ENCODE measurements at places on chromosomes 4 and X.

DNA sequence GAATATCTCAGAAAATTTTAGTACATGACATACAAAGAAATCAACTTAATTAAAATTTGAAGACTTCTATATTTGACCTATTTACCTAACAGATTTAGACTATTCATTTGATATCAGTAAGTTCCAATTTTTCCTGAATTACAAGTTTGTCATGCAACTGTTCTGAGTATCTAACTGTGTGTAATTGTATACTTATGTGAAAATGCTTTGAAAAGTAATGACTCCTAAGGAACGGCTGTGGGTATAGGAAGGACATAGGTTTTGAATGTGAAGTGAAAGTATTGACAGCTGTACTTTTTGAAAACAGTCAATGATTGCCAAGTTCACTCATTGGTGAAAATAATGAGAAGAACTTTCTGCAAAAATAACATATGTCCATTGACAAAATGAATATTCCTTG lies 2.9 kb downstream of the GRIA2 start:
- no peak for DNase-seq

DNA sequence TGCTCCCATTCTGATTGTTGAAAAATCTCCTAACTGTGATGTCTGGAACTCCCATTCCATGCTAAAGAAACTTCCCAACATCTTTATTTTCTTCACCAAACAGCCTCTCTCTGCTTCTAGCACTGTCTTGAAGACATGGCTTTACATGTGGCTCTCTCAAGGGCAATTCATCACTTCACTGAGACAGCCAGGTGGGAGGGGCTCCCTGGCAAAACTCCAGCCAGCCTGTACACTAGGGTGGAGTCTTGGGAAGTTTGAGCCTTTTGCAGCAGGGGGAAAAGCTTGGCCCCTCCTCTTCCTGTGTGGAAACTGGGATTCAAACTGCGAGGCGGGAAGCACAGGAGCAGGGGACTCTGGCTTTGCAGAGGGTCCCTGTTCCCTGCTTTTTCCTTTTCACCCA lies 130.5 kb upstream of the TTC29 start:
- no peak for DNase-seq

DNA sequence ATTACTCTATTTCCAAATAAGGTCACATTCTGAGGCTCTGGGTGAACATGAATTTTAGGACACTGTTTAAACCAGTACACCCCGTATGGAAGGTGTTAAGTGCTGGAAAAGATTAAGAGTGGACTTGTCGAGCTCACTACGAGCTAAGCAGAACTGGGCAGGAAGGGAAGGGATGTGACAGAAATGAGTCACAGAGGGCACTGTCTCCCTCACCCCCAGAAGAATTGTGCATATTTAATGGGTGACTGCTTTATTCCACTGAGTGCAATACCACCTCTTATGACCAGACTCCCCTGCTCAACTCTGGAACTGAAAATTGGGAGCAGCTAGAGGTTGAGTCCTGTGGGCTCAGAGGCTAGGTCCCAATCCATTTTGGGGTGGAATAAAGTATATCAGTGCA lies 187.4 kb upstream of the RPS6KA3 start:
- DNase-seq = no peak

GRCh38 chr4:110675426-110675825 lies 52.5 kb upstream of the PITX2 start:
- DNase-seq = no peak

- no peak for DNase-seq
Measured at GRCh38 chrX:41522671-41523070, 75.5 kb downstream of the NYX start.

DNA sequence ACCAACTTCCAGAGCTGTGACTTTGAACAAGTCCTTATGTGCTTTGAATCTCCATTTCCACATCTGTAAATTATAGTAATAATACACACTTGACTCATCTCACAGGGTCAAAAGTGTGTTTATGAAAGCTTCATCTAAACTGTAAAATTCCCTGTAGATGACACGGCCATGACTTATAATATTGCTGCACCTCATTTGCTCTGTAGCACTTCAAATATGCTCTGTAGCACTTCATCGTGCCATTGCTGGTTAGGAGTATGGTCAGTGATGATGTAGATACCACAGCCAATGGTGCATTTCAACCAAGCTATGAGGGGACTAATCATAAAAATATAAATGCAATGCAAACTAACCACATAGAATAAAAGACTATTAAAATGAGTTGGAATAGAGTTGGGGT lies 318.6 kb downstream of the ANK2 start:
- DNase-seq = no peak

- DNase-seq = no peak
Measured at GRCh38 chr4:40223343-40223742, 26.5 kb downstream of the RHOH start.

DNA sequence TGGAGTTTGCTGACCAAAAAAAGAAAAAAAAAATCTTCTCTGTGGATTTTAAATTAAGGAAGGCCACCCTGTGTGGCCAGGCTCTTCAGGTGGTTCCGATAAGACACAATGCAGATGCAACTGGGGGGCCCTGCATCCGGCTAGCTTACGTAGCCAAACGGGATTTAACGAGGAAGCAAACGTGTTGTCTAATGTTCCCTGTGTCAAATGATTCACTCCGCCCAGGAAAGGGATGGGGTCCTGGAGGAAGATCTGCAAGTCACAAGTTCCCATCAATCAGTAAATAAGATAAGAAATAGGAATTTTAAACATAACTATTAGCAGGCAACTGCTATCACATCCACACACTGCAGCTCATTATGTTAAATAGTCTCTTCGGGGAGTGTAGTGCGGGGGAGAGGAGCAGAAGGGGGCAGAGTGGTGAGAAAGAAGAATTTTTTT lies 216.4 kb upstream of the GYPA start:
- DNase-seq = no peak

GRCh38 chr4:109156356-109156755 lies 146.1 kb downstream of the COL25A1 start:
- no peak for DNase-seq

DNA sequence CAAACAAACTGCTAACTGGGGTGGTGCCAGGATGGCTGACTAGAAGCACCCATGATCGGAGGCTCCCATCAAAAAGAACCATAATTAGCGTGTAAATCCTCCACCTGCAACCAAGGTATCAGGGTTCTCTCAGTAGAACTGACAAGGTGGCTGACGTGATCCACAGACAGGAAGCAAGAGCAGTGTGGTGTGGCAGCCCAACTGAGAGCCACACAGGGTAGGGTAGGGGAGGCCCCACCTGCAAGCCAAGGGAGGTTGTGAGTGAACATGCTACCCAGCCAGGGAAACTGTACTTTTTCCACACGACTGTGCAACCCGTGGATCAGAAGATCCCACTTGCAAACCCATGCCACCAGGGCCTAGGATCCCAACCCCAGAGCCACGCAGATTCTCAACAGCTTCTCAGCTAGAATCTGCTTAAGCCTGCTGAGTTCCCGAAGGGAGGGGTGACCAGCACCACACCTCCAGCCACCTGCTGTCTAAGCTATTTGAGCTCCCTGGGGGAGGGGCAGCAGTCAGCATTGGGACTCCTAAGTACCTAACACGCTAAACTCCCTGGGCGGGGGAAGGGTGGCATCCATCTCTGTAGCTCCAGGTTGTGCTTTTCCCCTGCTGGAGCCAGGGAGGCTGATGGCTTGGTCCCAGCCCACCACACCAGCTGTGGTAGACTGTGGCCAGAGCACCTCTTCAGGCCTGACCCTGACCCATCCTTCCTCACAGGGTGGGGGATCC lies 425.1 kb downstream of the GPM6A start:
- peak; percentile 11 for DNase-seq

- DNase-seq = no peak
Measured at GRCh38 chr4:100428051-100428450, 89.8 kb downstream of the EMCN start.

DNA sequence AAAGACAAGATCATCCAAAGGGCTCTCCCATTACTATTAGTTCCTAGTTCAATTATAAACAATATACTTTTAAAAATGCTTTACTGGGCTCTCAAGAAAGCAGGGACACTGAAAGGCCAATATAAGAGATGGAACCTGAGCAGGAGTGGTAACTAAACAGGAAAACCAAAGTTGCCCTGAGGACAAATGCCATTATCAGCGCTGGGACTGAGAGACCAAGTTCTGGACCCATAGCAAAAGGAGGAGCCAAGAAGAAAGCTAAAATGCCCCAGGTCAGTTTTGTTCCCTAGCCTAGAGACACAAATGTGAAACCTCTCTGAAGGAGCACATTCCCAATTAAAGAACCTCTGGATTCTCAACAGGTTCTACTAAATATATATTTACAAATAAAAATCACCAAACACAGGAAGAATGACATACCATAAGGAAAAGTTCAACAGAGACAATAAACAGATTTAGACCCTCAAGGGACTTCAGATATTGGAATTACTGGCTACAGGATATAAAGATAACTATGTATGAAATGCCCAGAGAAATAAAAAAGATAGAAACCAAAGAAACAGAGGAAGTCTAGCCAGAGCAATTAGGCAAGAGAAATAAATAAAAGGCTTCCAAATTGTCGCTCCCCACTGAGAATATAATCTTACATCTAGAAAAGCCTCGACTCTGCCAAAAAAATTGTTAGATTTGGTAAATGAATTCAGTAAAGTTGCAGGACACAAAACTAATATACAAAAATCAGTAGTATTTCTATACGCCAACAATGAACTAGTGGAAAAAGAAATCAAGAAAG lies 67.1 kb downstream of the KLHL8 start:
- no peak for DNase-seq

GRCh38 chr4:23887989-23888388 lies 1.9 kb downstream of the PPARGC1A start:
- DNase-seq = no peak

GRCh38 chrX:45329217-45329616 lies 128.5 kb upstream of the DIPK2B start:
- DNase-seq = no peak

DNA sequence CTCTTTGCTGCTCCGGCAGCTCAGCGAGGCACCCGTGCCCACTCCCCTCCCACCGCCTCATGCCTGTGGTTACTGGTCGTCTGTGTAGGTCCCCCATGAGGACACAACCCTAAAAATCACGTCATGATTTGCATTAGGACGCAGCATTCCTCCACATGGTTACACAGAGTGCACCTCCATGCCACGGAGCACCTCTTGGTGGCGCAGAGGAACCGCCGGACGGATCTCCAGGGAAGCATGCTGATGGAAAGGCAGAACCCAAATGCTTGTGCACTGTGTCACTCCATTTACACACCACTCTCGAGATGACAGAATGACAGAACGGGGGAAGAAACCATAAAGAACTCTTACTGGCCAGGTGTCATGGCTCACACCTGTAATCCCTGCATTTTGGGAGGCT lies 22.4 kb downstream of the FAM53A start:
- DNase-seq = no peak

DNA sequence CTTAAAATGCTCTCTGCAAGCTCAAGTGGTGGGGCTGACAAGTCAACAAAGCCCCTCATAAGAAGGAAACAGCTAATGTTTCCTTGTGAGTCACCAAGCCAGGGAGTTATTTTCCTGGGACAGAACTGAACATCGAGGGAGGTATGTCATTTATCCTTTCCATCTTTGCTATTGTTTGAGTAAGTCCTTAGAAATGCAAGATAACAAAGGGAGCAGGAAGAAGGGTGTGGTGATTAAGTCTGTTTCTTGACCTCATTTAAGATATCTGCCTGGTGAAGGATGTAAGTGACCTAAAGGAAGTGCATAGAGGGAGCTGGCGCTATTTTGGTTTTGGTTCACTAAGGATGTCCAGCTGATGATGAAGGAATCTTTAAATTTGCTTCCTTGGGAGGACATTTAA lies 39.9 kb downstream of the ATG4A start:
- DNase-seq = no peak

DNA sequence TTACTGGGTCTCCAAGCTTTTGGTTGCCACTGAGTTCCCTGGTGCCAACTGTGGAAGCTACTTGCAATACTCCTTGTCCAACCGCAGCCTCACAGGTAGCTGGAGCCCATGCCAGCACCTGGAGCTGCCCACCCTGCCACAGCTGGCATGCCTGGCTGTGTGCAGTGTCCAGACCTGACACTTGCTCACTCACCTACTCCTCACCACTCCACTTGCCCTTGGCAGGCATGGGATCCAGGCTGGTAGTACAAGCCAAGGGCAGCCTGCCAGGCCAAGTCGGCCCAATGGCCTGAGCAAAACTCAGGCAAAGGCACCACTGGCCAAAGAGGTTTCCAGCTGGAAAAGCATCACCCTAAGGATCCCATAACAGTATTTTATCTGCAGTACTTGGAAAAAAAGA lies 246.3 kb downstream of the PDGFC start:
- no peak for DNase-seq

DNA sequence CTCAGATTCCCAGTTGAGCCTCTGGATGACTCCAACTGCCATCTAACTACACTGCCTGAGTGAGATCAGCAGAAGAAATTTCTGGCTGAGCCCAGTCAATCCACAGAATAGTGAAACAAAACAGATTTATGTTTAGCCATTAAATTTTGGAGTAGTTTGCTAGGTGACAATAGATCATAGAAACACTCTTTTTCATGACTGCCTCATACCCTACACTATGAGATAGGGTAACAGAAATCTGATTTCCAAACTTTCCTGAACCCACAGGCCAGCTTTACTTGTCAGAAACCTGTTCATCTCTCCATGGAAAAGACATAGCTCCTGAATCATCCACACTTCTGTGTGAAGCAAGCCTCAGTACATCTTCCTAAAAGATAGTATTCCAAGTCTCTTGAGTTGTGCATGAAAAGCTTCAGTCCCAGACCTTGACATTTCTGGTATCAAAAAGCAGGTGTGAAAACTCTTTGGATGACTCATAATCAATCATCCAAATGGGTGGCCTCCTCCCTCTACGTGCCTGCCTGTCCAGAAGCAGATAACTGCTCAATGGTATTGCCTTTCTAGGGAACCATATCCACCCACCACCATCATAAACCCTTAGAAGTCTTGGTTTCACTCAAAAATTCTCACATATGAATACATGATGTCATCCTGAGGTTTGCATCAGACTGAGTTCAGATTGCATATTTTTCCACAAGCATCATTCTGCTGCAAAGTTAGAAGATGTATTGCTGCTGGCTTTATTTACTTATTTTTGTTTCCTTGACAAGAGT lies 47.5 kb upstream of the RAP2C start:
- DNase-seq = no peak

GRCh38 chr4:133385161-133385954 lies 236.3 kb downstream of the PCDH10 start:
- DNase-seq = no peak

DNA sequence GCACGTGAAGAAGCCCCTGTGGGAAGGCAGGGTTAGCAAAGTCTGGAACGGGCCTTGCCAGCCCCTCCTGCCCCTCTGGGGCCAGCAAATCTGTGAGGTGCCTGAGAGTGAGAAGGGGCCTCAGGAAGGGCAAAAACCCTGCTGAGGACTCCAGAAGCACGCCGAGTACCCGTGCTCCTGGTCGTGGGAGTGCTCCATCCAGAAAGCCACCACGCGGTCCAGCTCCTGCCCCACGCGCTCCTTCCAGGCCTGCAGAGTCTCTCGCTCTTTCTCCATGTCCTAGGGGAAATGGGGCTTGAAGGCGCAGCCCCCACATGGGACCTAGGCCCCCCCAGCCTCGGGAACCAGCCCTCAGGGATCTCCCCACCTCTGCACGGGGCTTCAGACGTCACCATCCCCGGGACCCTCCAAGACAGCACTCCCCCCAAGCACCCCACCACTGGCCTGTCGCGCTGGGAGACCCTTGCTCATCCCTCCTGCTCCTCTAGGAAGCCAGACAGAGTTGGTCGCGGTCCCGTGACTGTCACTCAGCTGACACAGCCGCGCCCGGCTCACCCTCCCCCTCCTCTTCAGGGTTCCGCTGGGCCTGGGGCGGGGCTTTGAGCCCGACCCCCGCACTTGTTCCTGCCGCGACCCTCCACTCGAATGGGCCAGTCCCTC lies at the start of gene RENBP:
RENBP (minus strand) TSS at position 504 of the 660 bp plus-strand sequence; CDS start at position 471, 33 bp downstream.
- DNase-seq = peak; percentile 23

Data from memory B cell (primary cell).